ENCODE measurements at places on chromosomes 6 and 20. TPM values are rescaled to one million over a fixed set of nuclear protein-coding genes. Genes with fewer than 3 reads are reported as not detected.

The SLC32A1 gene
- total RNA-seq: 8.2 TPM

The TULP4 gene
- total RNA-seq: 771 TPM

The SMPDL3A gene
- 22.2 TPM for total RNA-seq

The ZSWIM1 gene
- 9.4 TPM for total RNA-seq

The EPB41L1 gene
- 105 TPM for total RNA-seq

The GPX5 gene
- not detected for total RNA-seq

The GID8 gene
- 40.5 TPM for total RNA-seq

The COL21A1 gene
- 44.6 TPM for total RNA-seq

The RBPJL gene
- total RNA-seq: not detected

The MATN4 gene
- 11.4 TPM for total RNA-seq

The GTSF1L gene
- total RNA-seq: not detected

The FAM162B gene
- total RNA-seq: 5.6 TPM

The RAET1L gene
- total RNA-seq: not detected

The ZSCAN23 gene
- 26.7 TPM for total RNA-seq

The LY6G6D gene
- not detected for total RNA-seq

The ETV7 gene
- 0.38 TPM for total RNA-seq

The TJAP1 gene
- total RNA-seq: 24.7 TPM

The DEF6 gene
- total RNA-seq: 7.1 TPM

The HEY2 gene
- total RNA-seq: 6.6 TPM

The PDCD2 gene
- total RNA-seq: 34.1 TPM

The PCSK2 gene
- total RNA-seq: 15.6 TPM

The LINC00237 gene
- total RNA-seq: 2.1 TPM

The RCAN2 gene
- 37.3 TPM for total RNA-seq

The SDCBP2 gene
- total RNA-seq: 2.7 TPM

The DUSP15 gene
- 9.0 TPM for total RNA-seq

The OR2J3 gene
- not detected for total RNA-seq

The RIN2 gene
- total RNA-seq: 52.7 TPM

The SYNDIG1 gene
- total RNA-seq: 17.6 TPM

The ASIP gene
- total RNA-seq: 1.9 TPM

Data from camera-type eye (tissue), 1 donor.